ENCODE measurements at places on chromosomes 7 and 10.

DNA sequence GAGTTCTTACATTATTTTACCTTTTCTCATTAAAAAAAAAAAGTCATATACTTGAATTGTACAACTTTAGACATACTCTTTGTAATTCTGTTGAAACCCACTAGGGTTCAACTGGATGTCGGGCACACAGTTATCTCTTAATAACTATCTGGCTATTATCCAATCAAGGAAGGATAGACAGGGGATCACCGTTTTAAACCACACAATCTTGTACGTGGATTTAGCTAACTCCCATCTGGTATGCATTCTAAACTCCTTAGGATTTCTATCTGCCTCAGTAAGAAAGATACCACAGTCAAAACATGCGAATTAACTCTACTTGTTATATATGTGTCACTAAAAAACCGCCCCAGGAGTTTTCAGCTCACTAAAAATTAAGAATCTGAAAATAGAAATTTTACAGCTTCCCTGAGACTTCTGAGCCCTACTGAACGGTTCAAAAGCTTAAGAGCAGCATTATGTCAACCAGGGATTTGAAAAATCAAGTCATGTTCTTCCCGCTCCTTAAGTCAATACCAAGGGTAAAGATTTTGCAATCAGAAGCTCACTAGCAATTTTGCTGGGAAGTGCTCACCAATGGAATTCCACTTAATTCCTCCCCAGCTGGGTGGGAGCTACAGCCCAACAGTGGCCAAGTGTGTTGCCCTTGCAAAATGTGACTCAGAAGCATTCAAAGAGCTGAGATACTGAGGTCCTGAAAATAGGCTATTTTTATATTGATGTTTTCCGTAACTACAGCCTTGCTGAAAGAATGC is 267.0 kb downstream of the FRMD4A start:
- DNase-seq = no peak

DNA sequence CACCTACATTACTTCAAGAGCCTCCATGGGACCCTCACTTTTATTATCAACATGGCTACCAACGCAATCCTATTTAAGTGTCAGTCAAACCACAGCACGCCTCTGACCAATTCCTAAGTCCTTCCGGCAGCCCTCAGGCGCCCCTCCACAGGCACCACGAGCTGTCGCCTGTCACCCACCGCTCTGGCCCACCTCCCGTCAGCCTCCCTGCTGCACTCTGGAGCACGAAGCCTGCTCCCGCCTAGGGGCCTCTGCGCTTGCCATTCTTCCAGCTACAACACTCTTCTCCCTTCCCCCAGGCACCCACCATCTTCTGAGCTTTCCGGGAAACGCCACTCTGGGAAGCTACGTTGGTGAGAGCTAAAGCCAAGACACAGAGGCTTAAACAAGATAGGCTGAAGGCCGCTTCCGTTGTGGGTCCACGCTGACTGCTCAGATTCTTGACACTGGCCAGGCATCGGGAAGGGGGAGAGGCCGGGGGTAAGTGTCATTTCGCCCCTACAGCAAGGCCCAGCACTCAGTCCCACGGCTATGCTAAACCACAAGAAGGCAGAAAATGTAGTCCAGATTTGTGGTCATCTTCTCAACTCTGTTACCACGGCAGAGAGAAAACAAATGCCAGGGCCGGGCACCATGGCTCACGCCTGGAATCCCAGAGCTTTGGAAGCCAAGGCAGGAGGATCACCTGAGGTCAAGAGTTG is 56.7 kb downstream of the GNA12 start:
- DNase-seq = no peak

DNA sequence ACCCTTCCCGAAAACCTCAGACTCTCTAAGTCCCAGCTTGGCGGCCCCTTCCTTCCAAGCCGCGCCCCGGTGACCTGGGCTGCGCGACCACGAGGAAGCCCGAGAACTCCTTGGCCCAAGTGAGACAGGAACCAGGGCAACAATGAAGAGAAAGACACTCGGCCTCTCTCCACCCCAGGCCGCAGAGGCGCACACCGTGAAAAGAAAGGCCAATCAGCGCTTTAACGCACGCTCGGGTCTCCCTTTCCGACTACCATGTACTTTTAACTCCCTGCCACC is 166.4 kb upstream of the PPP1R3A start:
- DNase-seq = no peak

DNA sequence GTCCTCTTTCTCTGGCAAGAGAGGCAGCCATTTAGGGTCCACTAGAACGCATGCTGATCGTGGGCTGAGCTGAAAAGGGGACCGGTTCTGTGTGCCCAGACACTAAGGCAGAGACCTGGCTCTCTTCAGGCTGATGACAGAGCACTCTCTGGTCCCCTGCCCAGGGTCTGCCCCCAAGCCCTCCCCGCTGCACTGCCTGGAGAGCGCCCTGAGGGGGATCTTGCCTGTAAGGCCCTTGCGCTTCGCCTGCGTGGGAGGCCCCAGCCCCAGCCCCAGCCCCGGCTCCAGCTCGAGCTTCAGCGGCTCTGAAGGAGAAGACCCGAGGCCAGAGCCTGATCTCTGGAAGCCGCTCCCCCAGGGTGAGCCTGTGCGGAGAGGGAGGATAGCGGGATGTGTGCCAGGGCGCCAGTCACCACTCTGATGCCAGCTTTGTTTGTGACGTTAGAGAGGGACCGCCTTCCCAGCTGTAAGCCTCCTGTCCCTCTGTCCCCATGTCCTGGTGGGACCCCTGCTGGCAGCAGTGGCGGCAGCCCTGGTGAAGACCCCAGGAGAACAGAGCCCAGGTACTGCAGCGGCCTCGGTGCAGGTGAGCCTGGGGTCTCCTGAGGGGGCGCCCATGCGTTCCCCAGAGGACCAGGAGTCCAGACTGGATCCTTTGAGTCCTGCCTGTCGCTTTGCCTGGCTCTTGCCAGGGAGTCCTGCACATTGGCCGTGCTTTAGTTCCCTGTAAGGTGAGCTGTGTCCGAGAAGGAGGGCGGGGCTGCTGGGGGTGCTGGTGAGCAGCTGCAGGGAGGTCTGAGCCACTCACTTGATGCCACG is 43.2 kb downstream of the ZNF467 start:
- no peak for DNase-seq

GRCh38 chr10:5840314-5841307 is 27.4 kb upstream of the GDI2 start:
- DNase-seq = no peak

DNA sequence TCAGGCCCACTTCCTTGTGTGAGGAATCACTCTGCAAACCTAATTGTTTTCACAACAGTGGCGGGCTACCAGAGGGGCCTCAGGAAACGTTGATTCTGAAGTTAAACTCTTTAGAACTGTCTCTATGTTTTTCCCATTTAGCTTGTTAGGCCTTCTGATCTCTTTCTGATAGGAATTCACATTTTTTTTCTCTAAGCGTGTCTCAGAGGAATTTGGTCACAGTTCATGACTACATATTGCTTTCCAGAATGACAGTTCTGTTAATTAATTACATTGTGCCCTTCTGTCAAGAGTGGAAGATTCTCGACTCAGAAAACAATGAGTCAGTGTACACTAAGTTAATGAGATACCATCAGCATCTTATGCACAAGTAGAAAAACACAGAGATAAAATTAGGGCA is 469.2 kb upstream of the C7orf33 start:
- no peak for DNase-seq

DNA sequence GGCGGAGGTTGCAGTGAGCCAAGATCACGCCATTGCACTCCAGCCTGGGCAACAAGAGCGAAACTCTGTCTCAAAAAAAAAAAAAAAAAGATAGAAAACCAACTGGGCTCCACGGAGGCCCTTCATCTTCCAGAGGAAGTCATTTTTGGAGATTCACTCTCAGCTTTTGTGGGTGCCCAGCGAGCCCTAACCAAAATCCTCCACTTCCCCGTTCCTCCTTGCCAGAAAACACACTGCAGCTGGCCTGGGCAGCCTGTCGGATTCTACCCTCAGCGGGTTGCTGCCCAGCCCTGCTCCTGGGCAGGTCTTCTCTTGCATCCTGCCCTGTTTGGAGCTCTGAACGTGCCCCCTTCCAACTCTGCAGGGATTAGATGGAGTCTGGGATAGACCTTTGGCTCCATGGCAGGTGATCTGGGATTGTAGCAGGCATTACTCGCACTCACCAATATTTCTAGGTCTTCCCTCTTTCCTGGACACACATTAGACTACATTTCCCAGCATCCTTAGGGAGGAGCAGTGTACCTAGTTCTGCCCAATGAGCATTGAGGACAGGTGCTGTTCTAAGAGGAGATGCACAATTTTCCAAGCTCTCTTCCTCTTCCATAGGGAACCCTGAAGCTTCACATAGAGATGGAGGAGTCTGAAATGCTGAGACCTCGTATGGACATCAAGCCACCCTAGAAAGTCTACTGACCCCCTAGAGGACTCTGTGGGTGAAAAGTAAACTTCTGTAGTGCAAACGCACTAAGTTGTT is 4.6 kb downstream of the GRID2IP start:
- DNase-seq = no peak

- DNase-seq = no peak
Observed at GRCh38 chr7:17123020-17123419, 175.4 kb upstream of the AHR start.

DNA sequence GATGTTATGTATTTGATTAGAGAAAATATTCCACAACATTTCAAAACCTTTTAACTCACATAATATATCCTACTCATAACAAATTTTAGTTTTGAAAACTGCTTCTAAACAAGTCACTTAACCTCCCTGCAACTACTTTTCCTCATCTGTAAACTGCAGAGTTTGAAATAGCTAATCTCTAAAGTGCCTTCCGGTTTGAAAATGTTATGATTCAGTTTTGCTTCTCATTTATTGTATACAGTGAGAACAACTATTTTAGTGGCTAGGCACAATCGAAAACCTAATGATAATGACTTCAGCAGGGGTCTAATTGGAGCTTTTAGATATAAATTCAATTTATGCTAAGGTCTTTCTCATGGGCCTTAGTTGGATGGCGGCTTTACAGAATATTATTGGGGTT is 30.7 kb upstream of the TEX47 start:
- DNase-seq = no peak

DNA sequence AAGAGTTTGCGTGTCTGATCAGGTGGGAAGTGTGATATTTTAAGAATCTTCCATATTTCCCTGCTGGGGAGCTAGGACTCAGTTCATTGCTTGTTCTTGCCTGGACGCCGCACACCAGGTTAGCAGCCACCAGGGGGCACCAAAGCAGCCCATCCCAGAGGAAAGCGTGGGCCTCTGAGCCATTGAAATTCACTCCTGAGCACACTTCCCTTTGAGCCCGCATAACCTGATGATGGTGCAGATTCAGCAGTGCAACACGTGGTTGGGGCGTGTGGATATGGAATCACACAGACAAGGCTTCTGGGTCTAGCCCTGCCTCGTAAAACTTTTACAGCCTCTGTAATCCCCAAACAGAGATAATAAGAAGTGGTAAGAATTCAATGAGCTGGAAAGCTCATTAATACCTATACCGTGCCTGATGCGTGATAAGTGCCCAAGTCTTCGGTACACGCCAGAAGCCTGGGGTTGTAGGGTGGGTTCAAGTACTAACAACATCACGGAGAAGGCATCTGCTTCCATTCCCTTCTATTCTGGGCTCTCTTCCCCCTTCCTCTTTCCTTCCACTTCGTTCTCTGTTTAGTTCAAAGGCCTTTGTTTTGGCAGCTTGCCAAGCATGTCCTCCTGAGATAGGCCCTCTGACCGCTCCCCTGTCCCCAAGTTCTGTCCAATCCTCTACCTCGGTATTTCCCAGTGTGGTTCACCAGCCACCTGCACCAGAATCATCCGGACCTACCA is 130.1 kb upstream of the KMT2E start:
- peak; percentile 84 for DNase-seq

DNA sequence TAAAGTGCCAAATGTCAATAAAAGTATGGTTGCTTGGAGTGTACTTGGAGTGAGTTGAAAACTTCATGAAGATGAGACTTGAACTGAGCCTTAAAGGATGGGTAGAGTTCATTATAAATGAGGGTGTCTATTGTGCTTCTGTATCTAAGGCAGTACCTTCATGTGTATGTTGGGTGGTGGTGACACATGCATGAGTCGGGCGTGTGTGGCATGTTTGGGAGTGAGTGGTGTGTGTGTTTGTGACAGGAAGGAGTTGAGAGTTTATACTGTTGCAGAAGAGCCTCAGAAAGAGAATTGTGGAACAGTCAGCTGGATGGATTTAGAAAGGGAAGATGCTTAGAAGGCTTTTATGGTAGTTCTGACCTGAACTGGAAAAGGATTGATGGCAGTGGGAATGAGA is 6.0 kb upstream of the ZRANB1 start:
- no peak for DNase-seq

DNA sequence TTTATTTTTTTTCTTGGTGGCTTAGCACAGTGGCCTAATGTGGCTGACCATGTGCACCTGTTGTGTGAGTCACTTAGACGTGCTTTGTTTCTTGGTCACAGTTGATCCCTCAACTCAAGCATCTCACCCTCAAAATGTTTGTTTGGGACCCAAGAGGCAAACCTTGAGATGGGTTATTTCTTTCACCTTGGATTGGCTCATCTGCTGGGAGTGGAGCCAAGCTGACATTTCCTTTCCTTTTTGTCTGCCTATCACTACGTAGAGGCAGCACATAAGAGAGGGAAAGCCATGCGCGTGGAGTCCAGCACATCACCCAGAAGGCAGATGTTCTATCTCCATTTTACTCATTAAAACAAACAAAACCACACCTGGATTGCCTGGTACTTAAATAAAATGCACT is 6.4 kb upstream of the PRKCQ start:
- no peak for DNase-seq

DNA sequence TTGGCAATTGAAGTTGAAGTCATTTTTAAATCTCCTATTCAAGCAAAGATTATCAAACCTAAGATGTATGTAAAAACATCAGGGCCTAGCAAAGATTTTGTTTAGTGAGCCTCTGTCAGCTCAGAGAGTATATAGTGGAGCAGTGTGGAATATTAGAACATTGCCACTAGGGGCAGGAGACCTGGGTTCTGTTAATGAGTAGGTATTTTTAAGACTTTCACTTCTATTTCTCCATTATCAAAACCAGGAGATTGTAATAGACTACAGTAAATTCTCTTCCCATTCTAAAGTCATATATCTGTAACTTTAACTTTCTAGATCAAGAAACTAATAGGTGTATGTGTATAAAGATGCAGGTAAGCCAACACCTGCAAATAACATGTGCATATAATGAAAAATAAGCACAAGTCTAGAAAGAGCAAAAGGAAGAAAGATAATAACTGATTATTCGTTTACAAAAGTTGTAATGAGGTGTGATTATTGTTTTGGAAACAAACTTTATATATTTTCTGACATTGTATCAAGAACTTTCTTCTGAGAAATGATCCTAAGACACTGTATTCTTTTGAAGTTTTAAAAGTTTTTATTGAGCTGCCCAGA is 64.4 kb downstream of the KCND2 start:
- DNase-seq = no peak

DNA sequence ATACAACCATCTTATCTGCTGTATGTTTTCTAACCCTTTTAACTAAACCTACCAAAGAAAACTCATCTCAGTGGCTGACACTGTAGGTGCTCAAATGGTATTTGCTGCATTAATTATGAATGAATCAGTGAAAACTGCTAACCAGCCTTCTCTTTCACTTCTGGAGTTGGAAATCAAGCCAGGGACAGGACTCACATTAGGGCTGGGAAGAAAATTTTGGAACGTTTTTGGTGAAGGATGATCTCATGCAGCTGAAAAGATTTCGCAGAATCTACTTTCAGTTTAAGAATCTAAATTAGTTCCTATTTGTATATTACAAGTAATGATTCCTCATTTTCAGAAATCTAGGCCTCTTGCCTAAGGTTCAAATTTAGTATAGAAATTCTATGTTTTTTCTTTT is 12.9 kb downstream of the MTPN start:
- no peak for DNase-seq

Data from stimulated activated CD4-positive, alpha-beta T cell treated with anti-CD3 and anti-CD28 coated beads, Interleukin-12 subunit alpha, Interleukin-12 subunit beta, amount 100 ng/mL, for 24 hours (primary cell).